ENCODE measurements at places on chromosomes 12 and 14.

- no peak for DNase-seq
Observed at GRCh38 chr12:42673535-42673934, 84.0 kb upstream of the PRICKLE1 start.

GRCh38 chr12:81070846-81071245, 7.0 kb upstream of the ACSS3 start:
- no peak for DNase-seq

- DNase-seq, result no peak
Observed at GRCh38 chr12:62693376-62694050, 226.9 kb downstream of the MON2 start.

DNA sequence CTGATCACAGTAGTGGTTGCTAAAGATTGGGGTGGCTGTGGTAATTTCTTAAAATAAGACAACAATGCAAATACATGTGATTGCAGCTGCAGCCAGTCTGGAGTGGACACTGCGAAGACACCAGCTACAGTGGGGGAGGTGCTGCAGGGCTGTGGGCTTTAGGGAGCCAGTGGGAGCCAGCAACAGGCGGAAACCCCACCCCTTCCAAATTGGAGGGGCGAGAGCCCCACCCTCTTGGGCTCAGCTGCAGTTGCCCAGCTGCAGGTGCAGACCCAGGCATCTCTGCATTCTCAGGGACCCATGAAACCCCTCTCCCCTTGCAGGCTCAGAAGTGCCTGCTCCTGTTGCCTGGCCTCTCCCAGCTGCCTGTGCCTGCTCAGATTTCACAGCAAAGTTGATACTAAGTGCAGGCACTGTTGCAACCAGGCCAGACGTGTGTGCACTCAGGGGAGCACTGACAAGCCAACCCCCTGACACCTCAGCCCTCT, 104.8 kb downstream of the MYF5 start:
- DNase-seq, result peak; percentile 30

DNA sequence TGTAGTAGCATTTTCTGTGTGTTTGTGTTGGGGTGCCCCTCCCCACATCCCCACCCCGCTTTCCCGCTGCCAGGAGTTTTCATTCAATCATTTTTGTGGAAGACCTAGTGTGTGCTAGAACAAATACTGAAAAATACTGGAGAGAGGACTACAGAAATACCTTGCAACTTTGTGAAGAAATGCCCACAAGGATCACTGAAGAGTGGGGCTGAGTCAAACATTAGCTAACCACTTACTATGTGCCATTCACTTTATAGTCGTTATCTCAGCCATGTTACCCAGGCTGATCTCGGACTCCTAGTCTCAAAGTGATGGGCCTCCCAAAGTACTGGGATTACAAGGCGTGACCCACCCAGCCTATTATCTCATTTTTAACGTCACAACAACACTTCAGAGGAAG, 559 bp upstream of the LMBR1L start:
- no peak for DNase-seq

GRCh38 chr12:71004578-71004977, 84.0 kb upstream of the PTPRR start:
- DNase-seq, result no peak

DNA sequence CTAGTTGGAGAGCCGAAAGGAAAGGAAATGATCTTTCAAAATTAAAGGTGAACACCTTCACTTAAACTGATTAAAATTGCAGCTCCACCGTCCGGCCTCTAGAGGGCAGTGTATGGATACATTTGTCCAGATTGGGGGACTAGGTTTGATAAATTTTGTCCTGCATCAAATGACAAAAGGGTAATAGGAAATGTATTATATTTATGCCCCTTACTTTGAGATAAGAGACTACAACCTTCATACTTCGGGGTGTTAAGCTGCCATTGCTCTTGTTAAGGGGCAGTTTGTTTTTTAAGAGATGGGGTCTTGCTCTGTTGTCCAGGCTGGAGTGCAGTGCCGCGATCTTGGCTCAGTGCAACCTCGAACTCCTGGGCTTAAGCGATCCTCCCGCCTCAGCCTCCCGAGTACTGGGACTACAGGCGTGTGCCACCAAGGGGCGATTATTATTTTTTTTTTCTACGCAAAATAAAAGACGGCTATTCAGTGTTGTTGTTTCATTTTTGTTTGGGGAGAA, 818 bp upstream of the SUOX start:
- DNase-seq, result peak; percentile 59

DNA sequence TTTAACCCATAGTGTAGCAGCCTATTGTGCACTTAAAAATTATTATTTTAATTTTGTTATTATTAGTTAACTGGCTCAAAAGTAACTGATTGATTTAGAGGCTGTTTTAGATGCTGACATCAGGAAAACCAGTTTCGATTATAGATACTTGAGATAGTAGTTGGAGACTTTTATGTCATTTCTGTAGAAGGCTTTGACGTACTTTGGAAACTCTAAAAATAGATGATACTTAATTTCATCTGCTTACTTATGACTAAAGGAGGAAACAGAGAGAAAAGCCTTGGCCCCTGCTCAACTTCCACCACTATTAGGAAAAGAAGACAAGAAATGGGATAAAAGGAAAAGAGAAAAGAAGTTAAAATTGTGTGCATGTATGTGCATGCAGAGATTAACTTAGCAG, 219.3 kb upstream of the HMGA2 start:
- DNase-seq, result no peak

DNA sequence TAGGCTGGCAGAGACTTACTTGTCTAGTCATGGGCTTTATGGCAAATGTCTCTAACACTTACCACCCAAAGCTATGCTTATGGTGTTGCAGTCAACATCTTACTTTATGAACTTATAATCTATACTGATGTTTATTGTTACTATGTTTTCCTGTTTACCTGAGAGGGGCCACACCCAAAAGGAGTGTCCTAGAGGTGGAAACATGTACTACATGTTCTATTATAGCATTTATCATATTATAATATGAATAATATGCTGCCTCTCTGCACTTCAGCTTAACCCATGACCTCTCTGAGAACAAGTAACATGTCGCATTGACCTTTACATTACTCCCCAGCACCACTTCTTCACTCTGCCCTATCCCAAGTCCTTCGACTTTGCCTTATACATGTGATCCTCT, 501.8 kb downstream of the ETNK1 start:
- DNase-seq, result no peak

GRCh38 chr12:75259143-75259542, 49.5 kb upstream of the KCNC2 start:
- peak; percentile 33 for DNase-seq

- DNase-seq, result peak; percentile 89
Observed at GRCh38 chr14:102046337-102047278, 40.2 kb downstream of the HSP90AA1 start.

- DNase-seq, result peak; percentile 34
Observed at GRCh38 chr12:71710276-71711125, 24.6 kb downstream of the TMEM19 start.

DNA sequence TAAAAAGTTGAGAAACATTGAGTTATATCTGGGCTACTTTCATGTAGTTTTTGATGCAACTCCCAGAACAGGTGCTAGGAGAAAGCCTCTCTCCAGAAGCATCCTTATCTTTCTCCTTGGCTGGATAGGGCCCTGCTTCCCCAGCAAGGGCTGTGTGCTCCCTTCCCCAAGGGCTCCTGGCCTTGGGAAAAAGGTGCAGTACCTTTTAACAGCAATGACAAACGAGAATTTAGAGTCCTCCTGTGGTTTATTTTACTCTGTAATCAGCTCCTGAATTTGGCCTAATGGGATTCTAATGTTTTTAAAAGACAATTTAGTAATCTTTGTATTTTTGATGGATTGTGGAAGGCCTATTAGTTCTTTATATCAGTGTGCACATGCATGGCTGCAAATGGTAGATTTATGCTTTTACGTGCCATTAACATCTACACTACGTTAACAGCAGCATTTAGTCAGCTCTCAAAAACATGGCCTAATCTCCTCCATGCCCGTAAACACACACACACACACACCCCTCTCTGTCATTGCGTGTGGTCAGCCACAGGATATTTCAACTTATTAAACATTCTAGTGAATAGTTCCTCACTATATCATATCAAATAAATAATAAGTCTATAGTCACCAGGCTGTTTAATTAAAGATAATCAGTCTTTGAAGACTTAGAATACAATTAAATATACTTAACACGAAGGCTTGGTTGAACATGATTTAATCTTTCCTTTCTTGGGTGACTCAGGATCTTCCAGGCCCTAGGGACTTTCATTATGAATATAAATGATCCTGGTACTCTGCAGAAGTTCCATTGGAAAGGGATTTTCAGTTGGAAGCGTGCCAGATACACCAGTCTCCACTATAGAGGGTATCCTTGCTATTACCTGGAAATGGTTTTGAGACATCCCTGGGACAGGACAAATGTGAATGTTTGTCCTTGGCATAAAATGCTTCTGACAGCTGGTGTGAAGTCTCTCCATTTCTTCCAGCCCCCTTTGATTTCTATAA, 181.4 kb upstream of the PWP1 start:
- no peak for DNase-seq

DNA sequence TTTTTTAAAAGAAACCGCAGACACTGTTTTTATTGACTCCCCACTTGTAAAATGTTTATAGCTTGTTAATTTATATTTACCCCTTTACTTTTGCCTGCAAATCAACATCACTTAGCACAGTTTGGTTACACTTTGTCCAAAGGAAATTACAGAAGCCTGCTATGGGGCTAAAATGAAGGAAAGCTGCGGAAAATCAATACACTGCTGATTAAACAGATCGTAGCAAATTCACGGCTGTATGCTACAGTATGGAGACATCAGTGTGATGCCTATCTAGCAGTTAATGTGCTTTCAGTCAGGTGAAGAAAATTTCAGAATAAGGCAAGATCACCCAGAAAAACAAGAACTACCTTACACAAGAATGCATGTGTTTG, 110.0 kb downstream of the FOXG1 start:
- DNase-seq, result no peak

- DNase-seq, result no peak
Observed at GRCh38 chr12:4957761-4958160, 48.1 kb downstream of the KCNA1 start.

- DNase-seq, result no peak
Observed at GRCh38 chr12:25977047-25977446, 18.6 kb downstream of the RASSF8 start.

DNA sequence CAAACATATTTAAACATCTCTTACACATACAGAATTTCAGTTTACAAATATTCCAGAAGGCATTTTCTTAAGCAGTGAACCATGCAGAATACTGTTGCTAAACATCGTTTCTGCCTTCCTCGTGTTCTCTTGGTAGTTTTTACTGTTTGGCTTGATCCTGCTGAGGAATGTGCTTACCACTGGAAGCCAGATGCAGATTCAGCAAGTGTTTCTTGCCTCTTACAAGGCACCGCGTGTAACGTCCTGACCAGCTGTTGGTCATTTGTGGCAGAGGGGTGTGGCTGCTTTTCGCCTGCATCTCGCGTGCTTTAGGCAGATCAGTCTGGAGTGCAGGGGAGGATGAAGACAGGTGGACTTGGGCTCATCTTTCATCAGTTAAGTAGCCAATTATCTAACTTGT, 12.4 kb downstream of the EIF2B1 start:
- no peak for DNase-seq

DNA sequence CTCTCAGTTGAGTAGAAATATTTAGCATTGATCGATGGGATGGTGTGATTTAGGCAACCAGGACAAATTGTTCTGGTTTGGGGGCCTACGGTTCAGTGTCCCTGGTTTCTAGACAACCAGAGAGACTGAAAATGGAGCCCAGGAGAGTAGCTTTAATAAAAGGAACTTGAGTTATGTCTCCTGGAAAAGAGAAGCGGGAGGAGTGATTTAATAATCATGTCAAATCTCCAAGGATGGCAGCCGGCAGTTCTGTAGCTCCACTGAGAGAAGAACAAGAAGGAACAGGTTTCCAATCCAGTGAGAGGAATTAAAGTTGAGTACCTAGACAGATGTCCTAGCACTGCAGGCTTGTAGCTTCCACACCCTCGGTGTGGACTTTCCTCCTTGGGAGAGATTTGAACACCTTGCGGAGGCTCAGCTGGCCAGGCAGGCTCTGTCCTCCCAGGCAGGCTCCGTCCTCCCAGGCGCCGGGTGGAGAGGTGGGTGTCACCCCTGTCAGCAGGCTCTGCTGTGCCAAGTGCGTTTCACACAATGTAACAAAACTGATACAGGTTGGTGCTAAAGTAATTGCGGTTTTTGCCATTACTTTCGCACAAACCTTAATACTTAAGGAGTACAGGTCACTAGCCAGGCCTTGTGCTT, 45.9 kb downstream of the SLC6A12 start:
- no peak for DNase-seq

- DNase-seq, result no peak
Observed at GRCh38 chr12:60577607-60578006, 981.8 kb downstream of the SLC16A7 start.

DNA sequence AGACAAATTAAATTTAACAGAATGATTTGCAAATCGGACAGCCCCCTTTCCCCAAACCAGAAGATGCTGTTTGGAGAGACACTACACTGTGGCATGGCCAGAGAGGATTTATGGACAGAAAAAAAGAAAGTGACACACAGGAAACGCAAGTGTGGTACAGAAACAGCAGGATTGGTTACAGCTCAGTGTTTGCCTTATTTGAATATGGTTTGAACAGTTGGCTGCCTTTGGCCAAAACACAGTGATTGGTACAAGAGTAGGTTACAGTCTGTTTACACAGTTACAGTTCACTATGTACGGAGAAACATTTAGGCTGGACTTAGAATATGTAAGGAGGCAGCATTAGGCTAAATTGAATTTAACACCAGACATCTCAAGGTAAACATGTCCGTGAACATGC, 335.3 kb downstream of the NPAS3 start:
- no peak for DNase-seq

GRCh38 chr12:12010277-12011039, 60.3 kb upstream of the BCL2L14 start:
- DNase-seq, result no peak

- DNase-seq, result no peak
Observed at GRCh38 chr12:14402697-14403096, 37.2 kb downstream of the ATF7IP start.

GRCh38 chr12:46208370-46208769, 60.5 kb downstream of the SLC38A1 start:
- DNase-seq, result no peak

DNA sequence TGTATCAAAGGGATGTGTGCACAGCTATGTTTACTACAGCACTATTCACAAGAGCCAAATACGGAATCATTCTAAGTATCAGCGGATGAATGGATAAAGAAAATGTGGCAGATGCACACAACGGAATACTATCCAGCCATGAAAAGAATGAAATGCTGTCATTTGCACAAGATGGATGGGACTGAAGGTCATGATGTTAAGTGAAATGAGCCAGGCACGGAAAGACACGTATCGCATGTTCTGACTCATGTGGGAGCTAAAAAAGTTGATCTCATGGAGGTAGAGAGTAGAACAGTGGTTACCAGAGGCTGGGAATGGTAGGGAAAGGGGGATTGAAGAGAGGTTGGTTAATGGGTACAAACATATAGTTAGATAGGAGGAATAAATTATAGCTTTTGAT, 25.9 kb upstream of the ISM2 start:
- DNase-seq, result no peak

Measured in iPS-NIHi11 (cell line).